ENCODE measurements at places on chromosomes 2 and 18. TPM values are rescaled to one million over a fixed set of nuclear protein-coding genes. Genes with fewer than 3 reads are reported as not detected.

DNA sequence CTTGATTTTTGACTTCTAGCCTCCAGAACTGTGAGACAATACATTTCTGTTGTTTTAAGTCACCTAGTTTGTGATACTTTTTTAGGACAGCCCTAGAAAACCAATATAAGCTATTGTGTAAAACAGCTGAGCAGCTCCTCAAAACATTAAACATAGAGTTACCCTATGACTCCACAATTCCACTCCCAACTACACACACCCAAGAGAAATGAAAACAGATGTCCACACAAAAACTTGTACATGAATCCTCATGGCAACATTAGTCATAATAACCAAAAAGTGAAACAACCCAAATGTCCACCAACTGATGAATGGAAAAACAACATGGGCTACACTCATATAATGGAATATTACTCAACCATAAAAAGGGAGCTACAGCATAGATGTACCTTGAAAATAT lies 32.6 kb downstream of the TNS1 start:
- no peak for DNase-seq

DNA sequence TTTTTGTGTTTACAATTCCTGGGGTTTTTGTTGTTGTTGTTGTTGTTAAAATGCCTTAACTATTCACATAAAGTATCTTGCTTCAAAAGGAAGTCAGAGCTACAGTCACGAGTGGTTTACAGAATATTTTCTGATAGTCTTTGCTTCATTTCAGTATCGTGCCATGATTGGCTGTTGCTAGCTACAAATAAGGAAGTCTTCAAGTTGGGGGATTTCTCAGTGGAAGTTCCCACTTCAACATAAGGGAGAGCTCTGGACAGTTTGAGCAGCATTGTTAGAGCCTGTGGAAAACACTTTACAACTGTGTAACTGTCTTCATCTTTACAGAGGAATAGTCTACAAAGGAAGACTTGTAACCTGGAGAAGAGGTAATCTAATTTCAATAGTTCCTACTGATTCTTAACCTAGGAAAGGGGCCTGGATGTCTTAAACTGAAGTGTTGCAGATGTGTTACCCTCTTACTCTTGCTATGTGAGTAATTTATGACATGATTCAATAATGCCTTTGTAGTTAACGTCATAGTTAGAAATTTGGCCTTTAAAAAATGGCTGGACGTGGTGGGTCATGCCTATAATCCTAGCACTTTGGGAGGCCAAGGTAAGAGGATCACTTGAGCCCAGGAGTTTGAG lies 23.4 kb upstream of the TANK start:
- DNase-seq: no peak

DNA sequence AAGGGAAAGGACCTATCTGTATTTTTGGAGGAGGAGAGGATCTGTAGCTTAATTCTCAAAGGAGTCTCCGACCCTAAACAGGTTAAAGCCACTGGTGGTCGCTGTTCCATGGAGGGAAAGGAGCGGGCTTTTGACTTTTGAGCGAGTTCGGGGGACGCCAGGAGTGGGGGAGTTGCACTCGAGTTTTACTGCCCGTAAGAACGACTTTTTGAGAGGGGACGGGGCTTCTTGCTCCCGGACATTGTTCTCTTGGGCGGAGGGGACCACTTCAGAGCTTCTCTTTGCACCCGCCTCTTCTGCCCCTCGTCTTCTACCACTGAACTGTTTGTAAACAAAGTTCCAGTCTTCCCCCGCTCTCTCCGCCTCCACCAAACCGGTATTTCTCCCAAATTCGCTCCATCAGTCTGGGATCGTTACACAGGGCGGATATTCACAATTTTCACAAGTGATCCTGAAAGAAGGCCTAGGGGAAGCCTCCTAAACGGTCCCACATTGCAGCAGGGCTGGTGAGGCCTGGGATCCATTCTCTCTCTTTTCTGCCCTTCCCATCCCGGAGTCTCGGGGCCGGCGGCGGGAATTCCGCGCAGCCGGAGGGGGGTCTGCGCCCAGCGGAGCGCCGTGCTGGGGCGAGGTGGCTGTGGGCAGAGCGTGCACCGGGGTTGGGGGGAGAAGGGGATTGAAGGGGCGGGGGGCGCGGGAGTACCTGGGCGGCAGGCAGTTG lies 6.6 kb downstream of the DLX2 start:
- no peak for DNase-seq

DNA sequence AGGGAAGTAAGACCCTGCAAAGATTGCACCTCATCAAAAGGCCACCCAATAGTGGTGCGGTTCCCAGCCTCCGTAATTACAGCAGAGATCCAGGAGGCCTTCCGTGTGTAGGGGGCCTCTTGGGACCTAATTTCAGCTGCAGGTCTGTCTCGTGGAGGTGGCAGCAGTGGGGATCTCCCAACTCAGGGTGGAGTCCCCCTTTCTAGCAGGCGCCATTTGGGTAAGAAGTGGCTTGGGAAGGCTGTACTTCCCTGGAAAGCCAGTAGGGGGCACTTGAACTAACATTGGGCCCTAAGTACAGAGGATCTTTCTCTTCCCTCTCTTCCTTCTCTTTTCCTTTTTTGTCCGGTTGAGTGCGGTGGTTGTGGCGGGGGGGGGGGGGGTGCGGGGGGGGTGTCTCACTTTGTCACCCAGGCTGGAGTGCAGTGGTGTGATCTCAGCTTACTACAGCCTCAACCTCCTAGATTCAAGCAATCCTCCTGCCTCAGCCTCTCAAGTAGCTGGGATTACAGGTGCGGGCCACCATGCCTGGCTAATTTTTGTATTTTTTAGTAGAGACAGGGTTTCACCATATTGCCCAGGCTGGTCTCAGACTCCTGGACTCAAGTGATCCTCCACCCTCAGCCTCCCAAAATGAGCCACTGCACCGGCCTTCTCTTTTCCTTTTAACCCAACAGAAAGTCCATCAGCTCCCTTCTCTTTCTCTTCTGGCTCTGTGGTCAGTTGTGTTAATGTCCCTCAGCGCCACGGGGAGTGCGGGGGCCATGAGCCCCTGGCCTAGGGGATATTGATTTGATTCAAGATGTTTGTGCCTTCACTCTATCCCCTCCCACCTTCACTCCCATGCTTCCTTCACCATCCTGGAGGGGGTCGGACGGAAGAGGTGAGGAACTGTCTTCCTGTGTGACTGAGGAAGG lies 32.0 kb downstream of the CENPO start:
- DNase-seq: no peak

- no peak for DNase-seq
These were observed 3.2 kb downstream of the KLHL14 start for GRCh38 chr18:32769586-32770053.

DNA sequence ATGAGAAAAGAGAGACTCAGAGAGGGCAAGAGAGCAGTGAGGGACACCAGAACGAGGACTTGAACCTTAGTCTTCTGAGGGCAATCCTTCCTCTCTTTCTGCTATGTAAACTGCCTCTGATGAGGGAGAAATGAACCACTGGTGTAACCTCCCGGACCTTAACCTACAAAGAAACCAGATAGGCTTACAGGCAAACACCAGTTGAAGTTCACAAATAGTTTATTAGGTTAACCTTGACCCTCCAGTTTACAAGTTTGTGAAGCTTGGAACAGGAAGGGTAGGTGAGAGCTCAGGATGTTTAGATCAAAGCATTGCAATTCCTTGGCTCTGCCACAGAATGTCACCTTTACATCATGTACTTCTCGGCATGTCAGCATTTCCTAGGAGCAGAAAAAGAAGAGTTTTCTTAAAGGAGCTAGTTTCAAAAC lies 486.4 kb upstream of the SPRED2 start:
- no peak for DNase-seq

- DNase-seq: no peak
These were observed 848.0 kb upstream of the FAM98A start for GRCh38 chr2:34447097-34447496.

DNA sequence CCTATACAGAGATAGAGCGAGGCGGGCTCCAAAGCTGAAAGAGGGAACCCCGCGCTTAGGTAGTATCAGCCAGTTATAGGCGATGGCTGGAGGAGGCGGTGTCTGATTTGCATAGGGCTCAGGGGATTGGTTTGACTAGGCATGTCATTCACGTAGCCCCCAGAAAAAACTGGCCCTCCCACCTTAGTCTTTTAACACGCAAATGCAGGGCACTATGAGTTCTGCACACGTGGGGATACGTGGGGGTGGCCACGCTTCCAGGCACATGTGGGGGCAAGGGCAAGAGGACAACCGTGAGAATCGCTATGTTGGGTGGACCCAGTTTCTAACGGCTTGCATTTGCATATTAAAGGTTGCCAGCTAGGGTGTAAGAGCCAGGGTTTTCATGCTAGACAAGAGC lies 56.7 kb upstream of the MSTN start:
- no peak for DNase-seq

- no peak for DNase-seq
These were observed 64.8 kb upstream of the MCFD2 start for GRCh38 chr2:46980366-46980765.

DNA sequence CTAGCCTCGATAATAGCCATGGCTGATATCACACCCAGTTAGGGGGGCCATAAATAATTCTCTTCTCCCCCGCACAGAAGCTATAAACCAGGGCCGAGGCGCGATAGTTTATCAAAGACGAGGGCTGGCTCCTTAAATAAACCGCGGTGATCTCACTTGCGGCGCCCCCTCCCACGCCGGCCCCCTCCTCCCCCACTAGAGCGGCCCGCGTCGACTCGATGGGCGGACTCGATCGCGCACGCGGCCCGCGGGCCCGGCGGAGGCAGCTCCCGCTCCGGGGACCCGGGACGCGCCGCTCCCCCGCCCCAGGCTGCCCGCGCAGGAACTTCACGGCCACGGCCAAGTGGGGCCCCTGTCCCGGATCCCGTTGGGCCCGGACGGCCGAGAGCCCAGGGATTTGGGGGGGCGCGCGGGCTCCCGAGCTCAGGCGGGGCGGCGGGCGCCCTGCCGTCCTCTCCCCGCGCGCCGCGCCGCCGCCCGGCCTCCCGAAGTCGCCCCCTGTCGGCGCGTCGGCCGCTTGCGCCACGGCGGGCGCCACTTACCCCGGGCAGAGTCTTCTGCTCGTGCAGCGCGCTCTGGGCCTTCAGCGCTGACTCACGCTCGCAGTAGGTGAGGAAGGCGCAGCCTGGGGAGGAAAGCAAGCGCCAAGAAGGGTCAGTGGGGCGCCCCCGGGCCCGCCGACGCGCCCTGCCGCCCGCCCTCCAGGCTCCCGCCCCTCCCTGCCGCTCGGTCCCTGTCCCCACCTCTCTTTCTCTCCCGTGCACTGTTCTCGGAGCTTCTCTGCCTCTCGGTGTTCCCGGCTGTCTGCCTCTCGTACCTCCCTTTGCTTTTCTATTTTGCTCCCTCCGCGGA lies 80.4 kb downstream of the CELF4 start:
- no peak for DNase-seq

DNA sequence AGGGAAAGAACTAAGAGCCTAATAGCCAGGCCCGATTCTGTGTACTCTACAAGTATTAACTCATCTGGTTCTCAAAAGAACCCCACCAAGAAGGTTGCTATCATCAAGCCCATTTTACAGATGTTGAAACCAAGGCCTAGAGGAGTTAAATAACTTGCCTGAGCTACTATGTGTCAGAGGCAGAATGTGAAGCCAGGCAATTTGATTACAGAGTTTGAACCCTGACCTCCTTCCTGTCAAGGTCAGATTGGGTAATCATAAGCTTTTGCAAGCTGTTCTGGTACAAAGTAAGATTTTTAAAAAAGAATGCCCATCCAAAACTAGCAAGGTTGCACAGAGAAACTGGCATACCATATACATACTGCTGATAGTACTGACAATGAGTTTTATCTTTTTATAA lies 227.1 kb downstream of the HAUS1 start:
- DNase-seq: no peak

Gene TMEM237
- 50.6 TPM for polyA plus RNA-seq

Gene PSMA8
- polyA plus RNA-seq: not detected

Gene PIEZO2
- polyA plus RNA-seq: 13.6 TPM

Gene RBM44
- 0.56 TPM for polyA plus RNA-seq

Gene COBLL1
- polyA plus RNA-seq: 154 TPM

Gene UGT1A10
- polyA plus RNA-seq: not detected
